Epithelial cell of alveolus of lung (primary cell): ENCODE measurements at places on chromosomes 12 and 14. TPM values are rescaled to one million over a fixed set of nuclear protein-coding genes. Genes with fewer than 3 reads are reported as not detected.

The TMEM253 gene
- not detected in 2 replicates for total RNA-seq

The SLC5A8 gene
- not detected in 2 replicates for total RNA-seq

The NFATC4 gene
- 36.1 and 111 TPM in 2 replicates for total RNA-seq

The ASIC1 gene
- total RNA-seq, result 3.1 and 14.3 TPM in 2 replicates

The CNPY2 gene
- total RNA-seq, result 95.7 and 112 TPM in 2 replicates

The ACOT6 gene
- not detected in 2 replicates for total RNA-seq

The UNC79 gene
- not detected in 2 replicates for total RNA-seq

The MIP gene
- not detected in 2 replicates for total RNA-seq
